ENCODE measurements at places on chromosomes 16 and 17.

DNA sequence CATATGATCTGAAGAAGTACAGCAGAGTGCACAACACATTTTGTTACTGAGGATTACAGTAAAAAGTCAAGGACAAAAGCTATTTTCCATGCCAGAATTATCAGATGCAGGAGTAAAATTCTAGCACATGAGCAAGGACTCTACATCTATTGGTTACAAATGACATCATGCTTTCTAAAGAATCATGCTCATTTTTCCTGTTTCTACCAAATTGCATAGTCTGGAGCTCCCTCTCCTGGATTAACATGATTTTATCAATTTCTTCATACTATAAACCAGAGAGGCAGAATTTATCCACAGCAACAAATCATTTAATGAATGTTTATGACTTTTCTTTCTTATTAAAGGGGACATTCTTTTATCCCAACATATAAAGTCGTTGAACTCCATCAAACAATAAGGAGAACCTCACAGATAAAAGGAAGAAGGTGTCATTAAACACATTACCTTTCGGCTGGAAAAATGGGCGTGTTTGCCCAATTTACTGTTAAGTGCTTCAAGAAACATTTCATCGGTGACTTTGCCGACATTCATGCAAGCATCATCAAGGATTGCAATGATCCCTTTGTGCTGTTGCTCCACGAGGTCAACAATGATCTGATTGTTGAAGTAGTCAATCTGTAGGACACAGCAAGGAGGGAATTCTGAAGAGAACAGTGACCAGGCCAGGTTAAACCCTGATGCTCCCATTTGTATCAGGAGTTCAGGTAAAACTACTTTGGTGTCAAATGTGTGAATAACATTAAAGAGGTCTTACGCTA lies 121.7 kb downstream of the MYO1D start:
- peak; percentile 32 for DNase-seq

DNA sequence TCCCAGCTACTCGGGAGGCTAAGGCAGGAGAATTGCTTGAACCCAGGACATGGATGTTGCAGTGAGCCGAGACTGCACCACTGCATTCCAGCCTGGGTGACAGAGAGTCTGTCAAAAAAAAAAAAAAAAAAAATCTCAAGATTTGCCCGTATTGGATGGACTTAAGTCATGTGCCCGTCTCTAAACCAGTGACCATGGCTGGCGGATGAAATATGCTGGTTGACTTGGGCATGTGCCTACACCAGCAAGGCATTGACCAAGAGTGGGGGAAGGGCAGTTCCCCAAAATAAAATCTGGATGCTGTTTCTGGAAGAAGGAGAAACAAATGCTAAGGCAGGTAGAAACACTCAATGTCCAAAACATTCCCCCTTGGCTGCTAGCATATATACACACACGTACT lies 21.5 kb upstream of the COL1A1 start:
- DNase-seq, result no peak

- no peak for DNase-seq
These were observed 11.7 kb upstream of the SREBF1 start for GRCh38 chr17:17848311-17849082.

DNA sequence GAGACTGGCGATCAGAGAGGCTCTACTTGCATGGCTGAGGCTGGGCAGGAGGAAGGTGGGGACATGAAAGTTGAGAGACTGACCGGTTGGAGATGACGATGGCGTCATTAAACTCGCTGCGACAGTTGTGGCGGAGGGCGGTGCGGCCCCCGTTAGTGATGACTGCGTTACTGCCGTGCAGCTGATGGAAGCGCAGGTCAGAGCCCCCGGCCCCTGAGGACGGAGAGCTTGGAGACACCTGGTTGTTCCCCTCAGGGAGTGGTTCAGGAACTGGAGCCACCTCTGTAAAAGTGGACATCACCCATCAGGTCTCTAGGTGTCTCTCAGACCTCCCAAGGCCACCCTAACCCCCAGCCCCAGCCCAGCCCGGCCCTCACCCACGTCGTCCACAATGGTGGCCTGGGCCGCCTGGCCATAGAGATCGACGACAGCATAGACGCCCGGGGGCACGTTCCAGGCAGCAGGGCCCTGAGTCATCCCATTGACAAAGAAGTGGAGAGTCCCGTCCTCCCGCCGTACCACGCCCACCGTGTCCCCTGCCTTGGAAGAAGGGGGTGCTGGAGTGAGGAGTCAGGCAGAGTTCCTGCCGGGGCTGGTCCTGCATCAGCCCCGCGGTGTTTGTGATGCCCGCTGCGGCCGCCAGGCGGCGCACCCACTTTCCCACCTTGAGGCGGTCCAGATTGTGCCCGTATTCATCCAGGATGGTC lies 5.3 kb downstream of the NEURL4 start:
- peak; percentile 61 for DNase-seq

DNA sequence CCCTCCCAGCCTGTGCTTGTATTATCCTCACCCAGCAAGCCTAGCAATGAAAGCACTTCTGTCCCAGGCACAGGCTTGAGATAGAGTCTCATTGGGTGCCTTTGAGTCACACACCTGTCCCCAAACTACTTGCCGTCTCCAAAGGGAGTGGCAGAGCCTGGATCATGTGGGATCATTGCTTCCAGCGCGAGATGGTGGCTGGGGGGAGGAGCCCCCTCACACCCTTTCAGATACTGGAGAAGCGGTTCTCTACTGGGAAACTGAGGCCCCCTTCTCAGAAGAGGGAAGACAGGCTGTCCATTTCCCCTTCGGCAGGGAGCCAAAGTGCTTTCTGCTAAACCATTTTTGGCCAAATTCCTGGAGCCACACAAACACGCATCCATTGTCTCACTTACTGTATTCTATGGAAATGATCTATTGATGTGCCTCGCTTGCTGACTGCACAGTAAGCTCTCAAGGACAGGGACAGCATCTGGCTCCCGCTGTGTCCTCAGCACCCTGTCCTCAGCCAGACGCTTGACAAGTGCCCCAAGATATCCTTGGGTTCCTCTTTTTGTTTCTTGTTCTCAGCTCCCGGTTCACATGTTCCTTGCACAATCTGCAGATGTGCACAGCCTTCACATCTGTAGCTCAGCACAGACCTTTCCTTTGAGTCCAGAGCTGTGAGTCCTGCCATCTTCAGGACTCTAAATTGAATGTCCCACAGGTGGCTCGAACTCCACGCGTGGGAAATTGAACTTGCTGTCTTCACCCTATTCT lies 26.0 kb upstream of the DLX3 start:
- DNase-seq, result no peak

GRCh38 chr17:41647940-41648410 lies 23.6 kb upstream of the KRT17 start:
- DNase-seq, result peak; percentile 82

GRCh38 chr17:82895087-82895486 lies 55.3 kb upstream of the ZNF750 start:
- DNase-seq, result no peak

DNA sequence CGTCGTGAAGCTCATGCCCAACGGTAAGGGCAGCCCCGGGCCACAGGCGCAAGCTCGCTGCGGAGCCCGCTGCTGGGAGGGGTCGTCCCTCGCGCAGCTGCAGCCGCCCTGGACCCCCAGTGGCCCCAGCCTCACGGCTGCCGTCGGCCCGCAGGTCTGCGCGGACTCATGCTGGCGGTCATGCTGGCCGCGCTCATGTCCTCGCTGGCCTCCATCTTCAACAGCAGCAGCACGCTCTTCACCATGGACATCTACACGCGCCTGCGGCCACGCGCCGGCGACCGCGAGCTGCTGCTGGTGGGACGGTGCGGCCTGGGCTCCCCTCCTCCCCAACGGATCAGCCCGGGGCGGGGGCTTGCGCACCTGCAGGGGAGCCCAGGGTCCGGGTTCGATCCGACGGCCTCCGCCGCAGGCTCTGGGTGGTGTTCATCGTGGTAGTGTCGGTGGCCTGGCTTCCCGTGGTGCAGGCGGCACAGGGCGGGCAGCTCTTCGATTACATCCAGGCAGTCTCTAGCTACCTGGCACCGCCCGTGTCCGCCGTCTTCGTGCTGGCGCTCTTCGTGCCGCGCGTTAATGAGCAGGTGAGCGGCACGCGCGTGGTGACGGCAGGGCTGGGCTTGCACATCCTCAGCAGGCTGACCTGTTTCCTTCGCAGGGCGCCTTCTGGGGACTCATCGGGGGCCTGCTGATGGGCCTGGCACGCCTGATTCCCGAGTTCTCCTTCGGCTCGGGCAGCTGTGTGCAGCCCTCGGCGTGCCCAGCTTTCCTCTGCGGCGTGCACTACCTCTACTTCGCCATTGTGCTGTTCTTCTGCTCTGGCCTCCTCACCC lies 5.8 kb downstream of the SLC5A2 start:
- DNase-seq, result no peak

GRCh38 chr16:28069971-28070794 lies 6.7 kb upstream of the GSG1L start:
- no peak for DNase-seq

GRCh38 chr16:75558846-75559401 lies 2.9 kb upstream of the TMEM231 start:
- DNase-seq, result no peak

DNA sequence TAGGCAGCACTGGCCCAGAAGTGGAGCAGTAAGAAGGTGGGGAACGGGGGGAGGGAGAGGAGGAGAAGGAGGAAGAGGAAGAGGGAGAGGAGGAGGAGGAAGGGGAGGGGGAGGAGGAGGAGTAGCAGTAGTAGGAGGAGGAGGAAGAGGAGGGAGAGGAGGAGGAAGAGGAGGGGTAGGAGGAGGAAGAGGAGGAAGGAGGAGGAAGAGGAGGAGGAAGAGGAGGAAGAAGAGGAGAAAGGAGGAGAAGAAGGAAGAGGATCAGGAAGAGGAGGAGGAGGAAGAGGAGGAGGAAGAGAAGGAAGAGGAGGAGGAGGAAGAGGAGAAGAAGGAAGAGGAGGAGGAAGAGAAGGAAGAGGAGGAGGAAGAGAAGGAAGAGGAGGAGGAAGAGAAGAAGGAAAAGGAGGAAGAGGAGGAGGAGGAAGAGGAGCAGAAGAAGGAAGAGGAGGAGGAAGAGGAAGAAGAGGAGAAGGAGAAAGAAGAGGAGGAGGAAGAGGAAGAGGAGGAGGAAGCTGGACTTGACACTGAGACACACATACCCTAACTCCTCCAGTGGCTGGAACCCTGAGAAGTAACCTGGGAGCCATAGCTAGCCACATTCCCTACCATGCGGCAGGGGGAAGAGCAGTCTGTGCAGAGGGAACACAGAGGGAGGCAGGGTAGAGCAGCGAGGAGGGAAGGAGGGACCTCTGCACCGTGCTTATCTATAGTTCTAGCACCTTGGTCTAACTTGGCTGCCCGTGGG lies 35.8 kb downstream of the LRRC75A start:
- no peak for DNase-seq

- DNase-seq, result no peak
These were observed 115.7 kb upstream of the IRX3 start for GRCh38 chr16:54402270-54402669.

GRCh38 chr16:50396761-50397535 lies 28.2 kb upstream of the BRD7 start:
- no peak for DNase-seq

- no peak for DNase-seq
These were observed 21.1 kb upstream of the MYOCD start for GRCh38 chr17:12644623-12645022.

DNA sequence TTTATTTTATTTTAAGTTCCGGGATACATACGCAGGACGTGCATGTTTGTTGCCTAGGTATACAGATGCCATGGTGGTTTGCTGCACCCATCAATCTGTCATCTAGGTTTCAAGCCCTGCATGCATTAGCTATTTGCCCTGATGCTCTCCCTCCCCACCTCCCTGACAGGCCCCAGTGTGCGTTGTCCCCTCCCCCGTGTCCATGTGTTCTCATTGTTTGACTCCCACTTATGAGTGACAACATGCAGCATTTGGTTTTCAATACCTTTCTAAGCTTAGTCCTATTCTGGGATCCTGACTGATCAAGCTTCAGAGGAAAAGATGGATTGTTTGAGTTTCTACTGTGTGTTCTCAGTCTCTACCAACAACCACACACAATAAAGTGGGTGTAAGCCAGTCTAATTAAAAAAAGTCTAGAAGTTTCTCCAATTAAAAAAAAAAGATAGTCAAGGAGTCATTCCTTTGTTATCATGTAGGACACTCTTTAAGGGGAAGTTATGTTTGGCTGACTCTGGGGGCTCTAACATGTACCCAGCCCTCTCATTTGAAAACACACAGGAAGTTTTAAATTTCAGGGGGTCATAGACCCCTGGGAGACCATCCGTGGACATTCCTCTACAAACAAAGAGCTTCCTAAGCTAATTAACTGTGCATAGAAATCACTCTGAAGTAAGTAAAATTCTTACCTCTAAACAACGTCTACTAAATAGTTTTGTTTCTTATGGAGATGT lies 66.3 kb upstream of the ADAMTS18 start:
- no peak for DNase-seq

DNA sequence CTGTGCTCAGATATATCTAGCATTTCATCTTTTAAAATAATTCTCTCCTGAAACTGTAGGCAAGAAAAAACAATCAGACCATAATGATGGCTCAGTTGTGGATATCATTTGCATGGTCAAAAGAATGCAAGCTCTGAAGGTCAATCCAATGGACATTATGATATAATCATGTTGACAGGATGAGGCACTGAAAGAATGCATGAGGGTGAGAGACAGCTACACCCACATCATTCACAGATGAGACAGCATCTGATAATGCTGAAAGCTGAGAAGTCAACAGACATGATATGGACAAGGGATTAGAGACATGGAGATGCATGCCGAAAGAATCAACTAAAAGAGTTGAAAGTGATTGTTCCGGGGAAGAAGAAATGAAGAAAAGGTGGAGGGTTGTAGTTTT lies 346.4 kb upstream of the CDH5 start:
- DNase-seq, result no peak

DNA sequence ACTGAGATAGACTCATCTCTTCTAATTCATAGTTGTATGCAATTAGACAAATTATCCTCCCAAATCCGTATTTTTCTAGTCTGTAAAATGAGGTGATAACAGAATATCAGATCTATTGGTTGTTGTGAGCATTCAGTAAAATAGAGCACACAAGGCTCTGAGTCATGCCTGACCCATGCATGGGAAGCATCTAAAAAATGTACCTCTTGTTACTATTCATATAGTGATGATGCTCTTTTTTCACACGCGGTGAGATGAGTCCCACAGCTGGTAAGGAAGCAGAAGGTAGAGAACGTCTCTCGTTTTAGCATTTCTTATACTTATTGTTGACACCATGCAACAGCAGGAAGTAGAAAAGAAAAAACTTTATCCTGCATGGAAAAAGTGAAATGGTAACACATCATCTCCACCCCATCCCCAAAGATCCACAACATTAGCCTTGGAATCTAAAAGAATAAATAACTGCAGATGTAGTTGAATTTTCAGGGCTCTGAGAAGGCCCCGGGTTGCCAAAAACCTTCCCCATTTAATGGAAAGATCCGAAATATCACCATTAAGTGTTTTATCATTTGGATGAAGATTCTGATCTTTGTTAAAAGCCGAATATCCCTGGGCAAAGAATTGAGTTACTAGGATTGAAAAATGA lies 215.6 kb downstream of the TMEM114 start:
- DNase-seq, result no peak

GRCh38 chr17:57783338-57783742 lies 38.2 kb upstream of the CCDC182 start:
- DNase-seq, result peak; percentile 66
